ENCODE measurements at places on chromosomes 1 and 21. TPM values are rescaled to one million over a fixed set of nuclear protein-coding genes. Genes with fewer than 3 reads are reported as not detected.

The APCS gene
- total RNA-seq, result not detected

DNA sequence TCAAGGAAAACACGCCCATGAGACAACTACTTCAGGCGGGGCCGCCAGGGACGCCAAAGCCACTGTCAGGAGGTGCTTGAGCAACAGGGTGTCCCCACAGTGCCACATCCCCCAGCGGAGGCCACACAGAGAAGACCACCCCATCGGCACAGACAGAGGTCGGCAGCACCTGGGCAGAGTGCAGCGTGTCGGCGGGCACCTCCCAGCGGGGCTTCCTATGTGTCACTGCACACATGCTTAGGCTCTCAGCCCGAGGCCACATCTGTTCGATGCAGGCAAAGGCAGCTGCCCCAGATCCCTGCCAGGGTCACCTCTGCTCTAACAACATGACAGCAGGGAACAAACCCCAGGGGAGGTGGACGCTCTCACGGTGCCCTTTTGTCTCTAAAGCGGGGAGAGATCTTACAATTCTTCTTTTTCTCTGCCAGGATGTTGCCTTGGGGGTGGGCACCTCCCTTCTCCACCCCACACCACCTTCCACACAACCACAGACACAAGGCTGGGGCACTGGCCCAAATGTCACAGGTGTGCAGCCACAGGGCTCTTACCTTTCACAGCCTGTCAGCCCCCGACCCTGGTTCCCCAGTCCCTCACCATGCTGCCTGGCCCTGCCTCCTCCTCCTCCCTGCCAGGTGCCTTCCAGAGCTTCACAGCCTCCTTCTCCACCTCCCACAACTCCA, 4.2 kb downstream of the KRTAP10-8 start:
- no peaks in the 10 kb centered on the region for H3K36me3 ChIP-seq
- no peak overlapping the region for H3K27ac ChIP-seq
- DNase-seq, result no peak
- H3K4me3 ChIP-seq, result no peak overlapping the region
- no peaks in the 10 kb centered on the region for H3K4me1 ChIP-seq

GRCh38 chr1:228293816-228294500, 86.1 kb downstream of the OBSCN start:
- DNase-seq, result no peak
- H3K27me3 ChIP-seq, result no peaks in the 10 kb centered on the region
- no peak overlapping the region for H3K27ac ChIP-seq
- H3K4me3 ChIP-seq, result no peak overlapping the region
- H3K4me1 ChIP-seq, result no peaks in the 10 kb centered on the region

The WDR64 gene
- total RNA-seq, result not detected

DNA sequence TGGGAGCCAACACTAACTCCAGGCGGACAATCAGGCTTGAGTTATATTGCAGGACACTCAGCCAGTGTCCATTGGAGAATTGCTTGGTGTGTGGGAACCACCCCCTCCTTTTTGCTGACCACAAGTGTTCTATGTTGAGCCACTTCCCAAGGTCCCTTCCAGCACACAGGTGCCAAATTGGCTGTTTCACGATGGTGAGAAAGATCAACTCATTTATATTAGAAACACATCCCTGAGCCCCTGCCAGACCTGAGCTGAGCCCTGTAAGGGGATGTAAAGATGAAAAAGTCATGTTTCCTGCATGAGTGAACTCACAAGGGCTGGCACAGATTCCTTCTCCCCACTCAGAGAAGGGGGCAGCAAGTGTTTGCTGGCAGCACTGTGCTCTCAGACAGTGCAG, 96.5 kb downstream of the KCNN3 start:
- H3K27me3 ChIP-seq, result peaks cover 62% of the 10 kb centered on the region
- DNase-seq, result no peak
- no peaks in the 10 kb centered on the region for H3K4me1 ChIP-seq
- no peak overlapping the region for H3K4me3 ChIP-seq

DNA sequence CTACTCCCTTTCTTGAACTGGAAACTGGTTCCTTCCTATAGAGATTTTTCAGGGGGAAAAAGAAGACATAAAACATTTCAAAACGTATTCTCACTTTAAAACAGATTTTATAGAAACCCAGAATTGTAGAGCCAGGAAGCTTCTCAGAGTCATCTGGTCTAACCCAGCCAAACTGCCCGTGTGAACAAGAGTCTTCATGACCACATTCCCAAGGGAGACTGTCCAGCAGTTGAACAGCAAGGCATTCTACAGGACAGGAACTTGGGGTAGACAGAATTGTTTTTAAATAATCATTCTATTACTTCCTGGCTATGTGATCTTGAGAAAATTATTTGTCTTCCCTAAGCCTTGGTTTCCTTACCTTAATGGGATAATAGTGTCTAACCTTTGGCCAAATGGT, 163.5 kb upstream of the IVNS1ABP start:
- H3K4me1 ChIP-seq, result peaks cover 8% of the 10 kb centered on the region
- no peak overlapping the region for H3K27ac ChIP-seq
- H3K36me3 ChIP-seq, result no peaks in the 10 kb centered on the region
- no peak overlapping the region for H3K4me3 ChIP-seq

- H3K27ac ChIP-seq, result no peak overlapping the region
- no peaks in the 10 kb centered on the region for H3K27me3 ChIP-seq
- no peaks in the 10 kb centered on the region for H3K36me3 ChIP-seq
- H3K4me3 ChIP-seq, result no peak overlapping the region
- no peak for DNase-seq
- H3K4me1 ChIP-seq, result no peaks in the 10 kb centered on the region
Measured at GRCh38 chr1:213492161-213493041, 441.4 kb downstream of the RPS6KC1 start.

DNA sequence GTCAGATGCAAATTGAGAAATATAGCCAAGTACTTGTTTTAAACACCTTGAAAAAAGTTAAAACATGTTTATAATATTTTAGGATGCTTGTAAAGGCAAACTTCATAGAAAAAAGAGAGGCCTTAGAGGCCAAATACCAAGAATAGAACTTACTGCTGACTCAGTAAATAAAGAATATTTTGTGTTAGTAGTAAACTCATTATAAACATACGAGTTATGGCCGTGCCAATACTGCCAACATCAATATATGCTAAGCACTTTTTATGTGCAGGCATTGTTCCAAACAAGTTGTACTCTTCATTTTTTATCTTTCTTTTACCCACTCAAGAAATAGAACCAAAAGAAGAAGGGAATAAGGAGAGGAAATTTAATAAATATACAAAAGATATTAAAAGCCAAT, 705.9 kb upstream of the NCAM2 start:
- H3K4me1 ChIP-seq, result no peaks in the 10 kb centered on the region
- no peaks in the 10 kb centered on the region for H3K27me3 ChIP-seq
- DNase-seq, result no peak
- H3K27ac ChIP-seq, result no peak overlapping the region
- H3K36me3 ChIP-seq, result no peaks in the 10 kb centered on the region

- H3K4me1 ChIP-seq, result no peaks in the 10 kb centered on the region
- no peak for DNase-seq
- H3K4me3 ChIP-seq, result no peak overlapping the region
Measured at GRCh38 chr1:5620997-5621396, 371.2 kb downstream of the NPHP4 start.

The KLHDC9 gene
- total RNA-seq, result 0.18 TPM
